ENCODE measurements at places on chromosomes 11 and 22.

DNA sequence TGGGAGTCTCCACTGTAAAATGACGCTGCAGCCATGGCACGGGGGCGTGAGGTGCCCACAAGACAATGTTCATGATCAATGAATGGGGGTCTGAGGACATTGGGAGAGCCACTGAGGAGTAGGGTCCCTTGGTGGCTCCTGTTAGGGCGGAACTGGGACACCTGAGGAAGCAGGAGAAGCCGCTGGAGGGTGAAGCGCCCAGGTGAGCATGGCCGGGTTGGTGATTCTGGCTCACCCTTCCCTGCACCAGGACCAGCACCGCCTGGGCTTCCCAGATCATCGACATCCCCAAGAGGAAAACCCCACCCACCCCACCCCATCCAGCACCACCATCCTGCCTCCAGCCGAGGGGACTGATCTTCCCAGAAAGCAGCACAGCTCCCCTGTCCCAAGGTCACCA, 30.6 kb downstream of the SHANK2 start:
- DNase-seq: no peak

DNA sequence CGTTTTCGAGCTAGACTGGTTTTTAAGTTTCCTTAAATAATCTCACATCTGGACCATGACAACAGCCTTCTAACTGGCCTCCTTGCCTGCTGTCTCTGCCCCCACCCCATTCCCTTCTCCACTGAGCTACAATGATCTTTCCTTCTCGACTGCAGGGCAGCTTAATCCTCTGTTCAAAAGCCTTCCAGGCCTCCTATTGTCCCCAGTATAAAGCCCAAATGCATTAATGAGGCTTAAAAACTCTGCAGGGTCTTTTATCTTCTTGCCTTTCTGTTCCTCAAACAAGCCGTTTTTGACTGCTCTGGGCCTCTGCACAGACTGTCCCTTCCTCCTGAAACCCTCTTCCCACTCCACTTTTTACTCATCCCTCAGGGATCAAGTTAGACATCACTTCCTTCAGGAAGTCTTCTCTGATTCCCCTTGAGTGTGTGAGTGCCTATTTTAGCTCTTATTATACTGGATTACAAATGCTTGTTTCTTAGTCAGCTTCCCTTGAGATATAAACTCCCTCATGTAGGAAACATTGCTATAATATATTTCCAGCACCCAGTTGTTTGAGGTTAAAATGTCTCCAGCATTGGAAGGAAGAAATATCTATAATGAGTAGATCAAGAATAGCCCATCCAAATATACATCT, 23.6 kb upstream of the PAMR1 start:
- DNase-seq: peak; percentile 63

DNA sequence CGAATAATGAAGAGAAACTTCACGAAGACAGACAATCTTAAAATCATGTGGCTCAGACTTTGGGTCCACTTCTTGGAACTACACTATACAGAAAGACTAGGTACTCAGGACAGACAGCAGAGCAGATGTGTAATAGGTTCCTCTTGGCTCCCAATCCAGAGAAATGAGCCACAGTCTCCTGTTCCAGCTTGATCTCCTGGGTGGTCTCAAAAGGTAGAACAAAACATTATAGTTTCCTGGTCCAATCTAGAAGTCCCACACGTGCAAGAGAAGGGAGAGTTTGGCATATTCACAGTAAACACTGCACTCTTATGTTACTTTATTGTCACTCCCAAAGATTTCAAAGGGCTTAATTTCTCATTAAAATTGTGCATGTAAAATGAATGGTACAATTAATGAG, 134.5 kb upstream of the FIBIN start:
- no peak for DNase-seq

DNA sequence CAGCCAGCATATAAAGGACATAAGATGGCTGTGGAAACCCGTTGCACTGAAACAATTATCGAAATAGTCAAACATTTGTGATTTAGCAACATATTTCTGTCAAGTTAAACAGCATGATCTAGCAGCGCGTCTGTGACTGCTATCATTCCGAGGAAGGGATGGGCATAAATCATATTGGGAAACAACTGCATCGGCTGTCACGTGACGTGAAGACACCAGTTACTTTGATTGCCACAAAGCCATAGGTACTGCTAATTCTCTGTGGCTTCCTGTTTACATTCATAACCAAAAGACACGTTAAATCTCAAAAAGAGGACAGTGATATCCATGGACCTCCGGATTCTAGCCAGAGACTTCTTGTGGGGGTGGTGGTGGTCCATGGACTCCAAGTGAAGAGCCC, 87.8 kb downstream of the CACNA1I start:
- DNase-seq: no peak

DNA sequence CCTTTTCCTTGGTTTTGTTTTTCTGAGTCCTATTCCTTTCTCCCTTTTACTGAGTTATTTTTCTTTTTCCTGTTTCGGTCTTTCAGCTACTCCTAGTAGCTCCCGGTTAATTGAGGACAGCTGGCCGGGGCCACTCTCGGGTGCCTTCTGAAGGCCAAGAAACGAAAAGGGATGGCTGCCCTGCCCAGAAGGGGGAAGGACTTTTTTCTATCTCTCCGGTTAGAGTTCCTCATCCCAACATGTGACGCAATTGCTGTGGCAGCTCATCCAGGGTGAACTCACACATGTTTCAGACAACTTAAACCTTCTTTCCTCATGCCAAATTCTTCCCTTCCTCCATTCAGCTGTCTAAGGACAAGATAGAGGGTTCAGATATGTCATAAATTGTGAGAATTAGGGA, 83.6 kb downstream of the PIWIL4 start:
- peak; percentile 91 for DNase-seq

DNA sequence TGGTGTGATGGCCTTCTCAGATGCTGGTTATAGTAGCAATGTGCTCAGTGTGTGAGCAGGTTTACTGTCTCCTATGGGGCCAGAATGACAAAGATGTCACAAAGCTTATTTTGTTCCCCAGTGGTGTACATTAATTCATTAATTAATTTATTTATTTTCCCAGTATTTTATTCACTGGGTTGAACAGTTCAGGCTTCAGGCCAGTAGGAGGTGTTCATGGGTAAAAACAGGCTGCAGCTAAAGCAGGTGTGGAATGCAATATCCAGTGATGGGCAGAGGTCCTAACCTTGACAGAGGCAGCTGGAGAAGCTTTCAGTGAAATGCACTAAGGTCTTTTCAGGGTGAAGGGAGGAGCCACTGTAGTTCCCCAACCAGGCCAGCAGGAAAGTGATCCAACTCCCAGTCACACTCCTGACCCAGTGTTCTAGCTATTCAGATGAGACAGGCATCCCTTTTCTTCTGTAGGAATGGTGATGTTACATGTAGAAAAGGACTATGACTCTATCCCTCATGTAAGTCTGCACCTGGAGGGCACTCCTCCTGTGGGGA, 7.8 kb upstream of the FANCF start:
- DNase-seq: no peak

GRCh38 chr22:19870153-19871022, 15.7 kb upstream of the GNB1L start:
- no peak for DNase-seq

DNA sequence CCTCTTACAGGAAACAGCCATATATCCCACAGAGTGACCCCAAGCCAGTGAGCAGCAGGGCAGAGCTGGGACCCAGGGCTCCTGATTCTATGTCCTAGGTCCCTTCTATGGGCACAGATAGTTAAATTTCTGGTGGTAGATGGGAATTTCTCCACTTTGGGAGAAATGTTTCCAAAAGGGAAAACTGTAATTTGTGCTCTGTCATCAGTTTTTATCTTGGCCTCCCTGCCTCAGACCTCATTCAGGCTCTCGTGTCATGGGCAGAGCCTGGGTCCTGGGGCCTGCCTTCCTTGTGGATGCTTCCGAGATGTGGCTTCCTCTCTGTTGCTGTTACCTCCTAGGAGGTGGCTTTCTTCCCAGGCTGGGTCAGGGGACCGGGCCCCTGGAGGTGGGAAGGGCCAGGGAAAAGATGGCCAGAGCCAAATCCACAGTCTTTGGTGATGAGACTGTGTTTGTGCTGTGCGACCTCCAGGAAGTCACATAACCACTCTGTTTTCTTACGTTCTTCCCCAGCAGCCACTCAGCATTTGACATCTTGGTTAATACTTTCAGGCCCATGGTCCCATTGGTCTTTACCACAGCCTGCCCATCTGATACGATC, 8.6 kb downstream of the LRRC32 start:
- no peak for DNase-seq

GRCh38 chr11:120880498-120881175, 143.3 kb upstream of the TBCEL start:
- DNase-seq: no peak

- no peak for DNase-seq
These were observed 163.7 kb upstream of the ZBED5 start for GRCh38 chr11:11021563-11021962.

DNA sequence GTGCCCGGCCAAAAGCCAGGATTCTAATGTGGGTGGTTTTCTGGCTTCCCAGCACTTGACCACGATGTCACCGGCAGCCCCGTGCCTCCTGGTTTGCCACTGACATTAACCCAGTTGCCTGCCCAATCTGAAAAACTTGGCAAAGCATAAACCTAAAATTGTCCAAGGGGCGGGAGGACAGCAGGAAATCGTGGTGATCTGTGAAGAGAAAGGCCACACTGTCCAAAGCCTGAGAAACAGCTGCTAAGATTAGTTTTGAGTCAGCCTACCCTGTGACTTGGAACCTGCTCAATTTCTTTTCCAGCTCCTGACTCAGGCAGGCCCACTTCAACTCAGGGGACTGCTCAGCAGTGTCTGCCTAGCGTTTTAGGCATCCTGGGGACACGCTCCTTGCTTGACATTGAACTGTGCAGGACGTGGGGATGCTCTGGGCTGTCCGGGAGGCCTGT, 8.2 kb upstream of the F2 start:
- peak; percentile 93 for DNase-seq

DNA sequence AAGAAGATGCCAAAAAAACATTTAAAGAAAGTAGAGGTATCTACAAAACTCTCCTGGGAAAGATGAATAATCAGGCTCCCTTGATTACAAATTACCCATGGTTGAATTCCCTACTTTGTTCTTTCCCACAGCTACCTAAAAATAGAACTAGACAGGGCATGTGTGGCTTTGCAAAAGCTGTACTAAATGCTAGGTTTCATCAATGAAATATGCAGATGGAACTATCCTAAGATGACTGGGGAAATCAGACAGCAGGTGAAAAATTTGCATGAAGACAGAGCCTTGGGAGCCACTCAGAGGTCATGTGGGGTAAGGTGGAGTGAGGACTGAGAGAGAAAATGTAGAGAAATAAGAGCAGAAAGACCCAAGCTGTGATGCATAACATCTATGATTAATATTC, 14.7 kb downstream of the LAYN start:
- peak; percentile 50 for DNase-seq

DNA sequence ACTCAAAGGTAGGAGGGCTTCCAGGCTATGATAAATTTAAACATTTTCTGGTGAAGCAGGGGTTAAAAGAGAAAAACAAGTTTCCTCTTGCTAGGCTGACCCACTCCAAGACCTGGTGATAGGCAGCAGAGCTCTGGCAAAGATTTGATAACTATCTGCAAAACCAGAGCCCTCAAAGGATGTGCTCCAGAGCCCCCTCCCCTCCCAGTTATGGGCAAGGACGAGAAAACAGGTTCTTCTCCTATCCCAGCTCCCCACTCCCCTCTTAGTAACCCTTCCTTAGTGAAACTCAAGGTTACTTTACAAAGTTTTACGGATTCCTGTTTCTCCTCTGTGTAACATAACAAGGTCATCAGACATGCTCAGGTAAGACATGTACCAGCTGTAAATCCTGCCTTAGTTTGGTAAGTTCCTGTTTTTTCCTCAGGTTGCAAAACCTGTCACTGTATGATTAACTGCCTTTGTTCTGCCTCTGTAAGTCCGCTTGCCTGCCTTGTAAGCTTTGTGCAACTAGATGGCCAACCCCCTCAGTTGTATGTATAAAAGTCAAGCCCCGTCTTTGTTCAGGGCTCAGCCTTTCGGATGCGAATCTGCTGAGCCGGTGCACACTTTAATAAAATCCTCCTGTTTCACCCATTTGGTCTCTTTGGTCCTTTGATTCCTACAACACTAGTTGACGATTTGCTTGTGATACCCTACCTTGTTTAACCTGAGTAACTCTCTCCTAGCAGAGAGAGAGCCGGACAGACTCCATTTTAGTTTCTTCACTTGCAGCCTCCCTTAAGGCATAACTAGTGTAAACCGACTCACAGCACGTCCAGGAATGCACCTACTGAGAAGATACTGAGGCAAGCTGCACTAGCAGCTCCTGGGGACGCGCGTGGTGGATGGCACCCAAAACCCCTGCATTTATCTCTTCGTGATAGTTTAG, 13.9 kb downstream of the APOBEC3H start:
- DNase-seq: no peak

GRCh38 chr22:27175974-27176373, 518.6 kb downstream of the MIAT start:
- no peak for DNase-seq

- no peak for DNase-seq
These were observed 408.7 kb downstream of the BRD1 start for GRCh38 chr22:49418943-49419342.

DNA sequence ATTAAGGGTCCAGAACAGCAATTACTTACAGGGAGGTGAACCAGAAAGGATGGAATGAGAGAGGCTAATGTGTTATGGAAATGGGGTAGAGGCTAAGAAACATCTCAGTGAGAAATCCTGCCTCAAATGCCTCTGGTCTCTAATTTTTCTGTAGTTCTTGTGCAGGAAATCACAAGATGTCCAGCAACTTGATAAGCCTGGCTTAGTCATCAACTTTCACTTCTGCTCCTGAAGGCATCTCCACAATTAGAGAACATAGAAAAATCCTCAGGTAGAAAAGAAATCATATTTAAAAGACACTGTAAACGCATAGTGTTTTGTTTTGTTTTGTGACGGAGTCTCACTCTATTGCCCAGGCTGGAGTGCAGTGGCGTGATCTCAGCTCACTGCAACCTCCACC, 18.7 kb downstream of the MRGPRX4 start:
- DNase-seq: no peak

- DNase-seq: peak; percentile 61
These were observed 10.6 kb upstream of the AIFM3 start for GRCh38 chr22:20956258-20957101.

GRCh38 chr22:41974691-41975290, 5.5 kb downstream of the SEPTIN3 start:
- no peak for DNase-seq

- no peak for DNase-seq
These were observed 13.1 kb downstream of the TREH start for GRCh38 chr11:118666371-118666770.

- no peak for DNase-seq
These were observed 91.5 kb downstream of the PHF21B start for GRCh38 chr22:44918166-44918924.

DNA sequence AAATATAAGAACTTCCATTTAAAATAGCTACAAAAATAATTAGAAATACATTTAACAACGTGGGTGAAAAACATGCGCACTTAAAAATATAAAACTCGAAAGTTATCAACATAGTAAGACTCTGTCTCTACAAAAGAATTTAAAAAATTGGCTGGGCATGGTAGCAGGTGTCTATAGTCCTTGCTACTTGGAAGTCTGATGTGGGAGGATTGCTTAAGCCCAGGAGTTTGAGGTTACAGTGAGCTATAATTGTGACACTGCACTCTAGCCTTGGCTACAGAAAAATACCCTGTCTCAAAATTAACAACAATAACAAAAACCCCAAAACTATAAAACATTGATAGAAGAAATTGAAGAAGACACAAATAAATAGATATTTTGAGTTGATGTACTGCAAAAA, 13.8 kb upstream of the CASP12 start:
- no peak for DNase-seq

All from foreskin fibroblast (primary cell).